Stimulated activated naive CD4-positive, alpha-beta T cell treated with Interleukin-2 at 50 U/mL for 16 hours (primary cell): ENCODE measurements at places on chromosomes 12 and 14.
A peak's percentile ranks its signal among the peaks of the same experiment; 100 is the strongest.

- no peak for DNase-seq
Observed at GRCh38 chr12:64103825-64104740, 118.0 kb downstream of the KICS2 start.

DNA sequence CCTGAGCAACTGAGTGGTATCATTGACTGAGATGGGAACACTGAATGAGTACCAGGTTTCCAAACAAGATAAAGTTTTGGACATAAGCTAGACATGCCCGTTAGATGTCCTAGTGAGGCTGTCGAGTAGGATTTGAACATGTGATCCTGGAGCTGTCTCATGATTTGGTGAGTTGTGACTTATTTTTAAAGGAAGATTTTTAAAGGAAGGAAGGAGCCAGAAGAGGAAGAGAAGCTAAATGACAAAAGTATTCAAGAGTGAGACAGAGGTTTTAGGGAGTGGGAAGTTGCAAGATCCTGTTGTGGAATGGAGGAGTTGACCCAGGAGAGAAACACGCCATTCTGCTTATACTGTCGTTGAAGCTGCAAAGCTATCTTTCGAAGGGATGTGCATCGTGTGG is 82.1 kb downstream of the SAMD4A start:
- no peak for DNase-seq

- DNase-seq = peak; percentile 52
Observed at GRCh38 chr14:61695695-61696527, 598 bp downstream of the HIF1A start.

DNA sequence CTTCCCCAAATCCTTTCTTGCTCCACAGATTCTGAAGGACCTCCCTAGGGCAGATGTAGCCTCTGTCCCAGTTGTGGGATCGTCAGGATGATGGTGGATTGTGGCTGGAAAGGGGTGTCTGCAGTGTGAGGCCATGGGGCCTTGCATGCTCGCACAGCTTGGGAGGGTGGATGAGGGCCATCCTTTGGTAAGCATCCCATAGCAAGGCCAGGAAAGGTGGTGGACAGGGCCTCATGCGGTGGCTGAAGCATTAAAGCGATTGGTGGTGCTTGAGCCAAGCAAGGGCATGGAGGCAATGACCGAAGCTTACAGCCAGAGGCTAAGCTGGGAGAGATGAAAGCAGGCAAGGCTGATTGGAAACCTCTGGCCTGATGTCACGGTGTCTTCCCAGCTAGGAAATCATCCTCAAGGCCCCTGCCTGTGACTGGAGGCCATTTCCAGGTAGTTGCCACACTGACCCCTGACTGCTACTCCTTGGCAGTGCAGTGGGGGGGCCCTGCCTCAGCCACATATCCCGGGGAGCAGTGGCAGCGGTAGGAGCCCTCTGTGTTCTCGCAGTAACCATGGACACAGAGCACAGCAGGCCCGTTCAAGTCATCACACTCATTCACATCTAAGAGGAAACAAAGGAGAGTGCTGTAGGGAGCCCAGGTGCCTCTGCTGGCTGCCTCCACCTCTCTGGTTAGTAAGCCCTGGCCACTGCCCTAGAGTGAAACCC is 7.0 kb downstream of the ISCA2 start:
- DNase-seq = no peak

- peak; percentile 41 for DNase-seq
Observed at GRCh38 chr12:14384783-14385638, 19.5 kb downstream of the ATF7IP start.

GRCh38 chr14:74008843-74009499 is 10.1 kb downstream of the ENTPD5 start:
- DNase-seq = no peak

DNA sequence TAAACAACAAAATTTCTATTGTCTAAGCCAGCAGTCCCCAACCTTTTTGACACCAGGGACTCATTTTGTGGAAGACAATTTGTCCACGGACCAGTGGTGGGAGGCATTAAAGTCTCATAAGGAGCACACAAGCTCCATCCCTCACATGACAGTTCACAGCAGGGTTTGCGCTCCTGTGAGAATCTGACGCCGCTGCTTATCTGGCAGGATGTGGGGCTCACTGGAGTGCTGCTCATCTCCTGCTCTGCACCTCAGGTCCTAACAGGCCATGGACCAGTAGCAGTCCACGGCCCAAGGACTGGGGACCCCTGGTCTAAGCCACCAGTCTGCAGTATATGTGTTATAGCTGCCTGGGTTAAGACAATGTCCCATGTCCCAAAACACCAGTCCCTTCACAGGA is 27.2 kb downstream of the VCPKMT start:
- DNase-seq = no peak

GRCh38 chr12:857611-858010 is 91.9 kb downstream of the RAD52 start:
- DNase-seq = no peak

DNA sequence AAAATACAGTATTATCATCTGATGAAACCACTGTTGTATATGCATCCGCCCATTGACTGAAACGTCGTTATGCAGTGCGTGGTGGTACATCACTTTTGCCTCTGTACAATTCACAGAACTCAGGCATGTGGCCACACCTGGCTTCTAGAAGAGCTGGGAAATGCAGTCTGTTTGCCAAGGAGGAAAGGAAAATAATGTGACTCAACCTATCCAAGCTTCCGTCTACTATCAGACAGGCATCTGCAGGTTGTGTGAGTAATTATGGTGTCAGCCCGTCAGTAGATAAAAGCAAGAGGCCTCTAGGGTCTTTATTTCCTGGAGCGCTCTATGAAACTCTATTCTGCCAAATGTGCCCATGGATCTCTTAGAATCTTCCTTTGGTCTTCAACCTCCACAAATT is 111.6 kb downstream of the BBS10 start:
- no peak for DNase-seq

GRCh38 chr14:74019408-74020137 is 424 bp downstream of the BBOF1 start:
- no peak for DNase-seq

- DNase-seq = no peak
Observed at GRCh38 chr14:98219638-98220037, 1052.4 kb downstream of the BCL11B start.

- DNase-seq = no peak
Observed at GRCh38 chr14:83153081-83153480, 1619.4 kb upstream of the SEL1L start.

- DNase-seq = peak; percentile 10
Observed at GRCh38 chr12:48296586-48297282, 54.0 kb downstream of the ZNF641 start.

- DNase-seq = no peak
Observed at GRCh38 chr12:91778091-91778832, 367.4 kb downstream of the BTG1 start.

DNA sequence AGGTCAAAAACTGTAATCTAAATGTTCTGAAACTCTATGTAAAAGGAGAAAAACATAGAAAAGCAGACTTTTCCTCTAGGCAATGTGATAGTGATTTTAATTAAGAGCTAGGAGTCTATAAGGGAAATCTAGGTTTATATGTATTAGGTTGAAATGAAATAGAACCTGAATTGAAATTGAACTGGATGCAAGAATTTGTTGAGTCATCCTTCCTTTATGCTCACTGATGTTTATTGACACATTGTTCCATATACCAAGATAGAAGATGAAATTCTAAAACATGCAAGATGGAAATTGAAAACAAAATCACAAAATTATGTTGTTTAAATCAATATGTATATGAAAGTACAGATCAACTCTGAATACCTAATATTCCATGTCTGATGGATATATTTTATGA is 170.4 kb upstream of the FLRT2 start:
- no peak for DNase-seq

DNA sequence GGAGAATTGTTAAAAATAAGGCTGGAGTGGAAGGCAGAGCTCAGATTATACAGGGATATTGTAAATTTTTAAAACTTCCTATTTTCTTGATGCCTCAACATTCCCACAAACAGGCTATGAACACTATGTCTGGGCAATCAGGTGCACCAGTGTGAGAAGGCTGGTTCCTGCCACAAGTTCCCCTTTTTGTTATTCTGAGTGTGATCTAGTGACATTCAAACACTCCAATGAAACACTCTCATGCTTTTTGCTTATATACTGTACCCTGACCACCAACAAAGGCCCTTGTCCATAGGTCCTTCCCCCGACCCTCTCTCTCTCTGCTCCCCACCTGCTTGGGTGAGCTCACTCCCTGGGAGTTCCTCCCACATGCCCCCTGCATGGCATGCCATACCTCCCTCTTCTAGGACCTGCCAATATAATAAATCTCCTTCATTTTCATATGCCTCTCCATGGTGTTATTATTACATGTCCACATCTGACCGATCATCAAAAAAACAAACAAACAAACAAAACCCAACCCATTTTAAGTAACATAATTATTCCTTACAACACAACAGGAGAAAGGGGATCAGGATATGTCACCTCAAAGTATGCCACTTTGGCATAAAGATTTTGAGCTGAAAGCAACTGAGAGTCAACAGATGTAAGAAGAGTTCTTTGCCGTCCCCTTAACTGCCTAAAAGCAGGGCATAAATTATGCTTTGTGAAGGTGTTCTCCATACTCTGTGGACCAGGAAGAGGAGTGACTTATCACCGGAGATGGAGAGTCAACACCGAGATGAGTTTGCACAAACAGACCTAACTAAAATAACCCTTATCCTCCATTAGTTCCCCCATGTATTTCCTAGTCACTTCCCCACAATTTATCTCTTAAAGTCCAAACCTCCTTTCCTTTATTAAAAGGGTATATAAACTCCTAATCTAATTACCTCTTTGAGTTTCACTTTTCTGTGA is 42.5 kb upstream of the CATSPERB start:
- DNase-seq = no peak

DNA sequence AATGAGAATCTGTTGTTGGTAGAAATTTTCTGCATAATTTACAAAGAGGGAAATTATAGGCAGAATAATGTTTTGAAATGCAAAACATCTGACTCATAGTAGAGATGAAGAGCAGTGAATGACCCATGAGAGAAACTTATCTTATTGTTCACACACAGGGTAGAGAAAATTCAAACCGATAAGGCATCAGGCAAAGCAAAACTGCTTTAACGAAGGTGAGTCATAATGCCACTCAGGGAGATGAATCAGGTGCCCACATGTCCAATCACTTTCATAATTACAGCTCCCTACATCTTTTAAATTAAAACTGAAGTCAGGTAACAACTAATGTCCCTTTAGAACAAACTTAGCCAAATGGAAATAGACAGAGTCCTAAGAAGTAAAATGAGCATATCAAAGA is 265.6 kb upstream of the GARIN6 start:
- no peak for DNase-seq

GRCh38 chr14:94021416-94022157 is 4.6 kb upstream of the OTUB2 start:
- DNase-seq = peak; percentile 22

- no peak for DNase-seq
Observed at GRCh38 chr14:91843437-91843836, 23.9 kb downstream of the TC2N start.

DNA sequence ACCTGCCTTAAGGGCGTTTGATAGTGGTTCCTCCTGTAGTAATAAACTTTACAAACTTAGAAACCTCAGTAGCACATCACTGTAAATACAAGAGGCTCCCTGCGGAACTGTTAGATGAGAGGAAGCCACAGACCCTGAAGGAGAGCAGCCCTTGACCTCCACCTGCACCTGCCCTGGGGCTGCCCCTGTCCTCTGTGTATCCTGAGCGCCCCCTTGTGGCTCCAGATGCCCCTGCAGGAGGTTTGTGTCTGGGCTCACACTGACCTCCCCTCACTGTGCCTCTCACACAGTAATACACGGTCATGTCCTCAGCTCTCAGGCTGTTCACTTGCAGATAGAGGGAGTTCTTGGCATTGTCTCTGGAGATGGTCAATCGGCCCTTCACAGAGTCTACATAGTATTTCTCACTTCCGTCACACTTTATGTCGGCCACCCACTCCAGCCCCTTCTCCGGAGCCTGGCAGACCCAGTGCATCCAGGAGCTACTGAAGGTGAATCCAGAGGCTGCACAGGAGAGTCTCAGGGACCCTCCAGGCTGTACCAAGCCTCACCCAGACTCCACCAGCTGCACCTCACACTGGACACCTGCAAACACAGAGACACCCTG is 1059.8 kb downstream of the TMEM121 start:
- peak; percentile 45 for DNase-seq

GRCh38 chr12:12804011-12804410 is 9.1 kb upstream of the DDX47 start:
- DNase-seq = no peak

DNA sequence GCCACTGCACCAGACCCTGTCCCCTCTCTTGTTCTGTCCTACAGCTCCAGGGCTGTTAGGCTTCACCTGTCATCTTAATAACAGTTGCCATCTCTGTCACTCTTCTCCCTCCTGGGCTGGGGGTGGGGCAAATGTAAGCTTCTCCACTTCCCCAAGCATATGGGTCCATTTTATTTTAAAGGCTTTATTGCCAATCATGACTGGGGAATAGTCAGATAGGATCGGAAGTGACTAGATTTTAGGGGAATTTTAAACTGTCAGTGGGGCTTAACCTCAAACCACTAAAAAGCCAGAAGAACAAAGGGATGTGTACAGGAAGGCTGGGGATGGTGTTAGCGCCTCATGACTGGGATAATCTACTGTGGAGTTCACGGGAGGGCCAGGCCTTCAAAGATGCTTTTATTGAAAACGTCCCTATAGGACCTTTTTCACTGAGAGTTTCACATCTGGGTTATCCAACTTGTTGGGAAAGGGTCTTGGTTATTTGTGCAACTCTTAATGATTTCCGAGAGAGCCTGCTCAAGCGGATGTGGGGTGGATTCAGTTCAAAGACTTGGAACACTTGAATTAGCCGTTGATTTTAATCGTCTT is 41.6 kb downstream of the CHST11 start:
- peak; percentile 9 for DNase-seq

- no peak for DNase-seq
Observed at GRCh38 chr14:100614803-100615202, 27.6 kb upstream of the BEGAIN start.

DNA sequence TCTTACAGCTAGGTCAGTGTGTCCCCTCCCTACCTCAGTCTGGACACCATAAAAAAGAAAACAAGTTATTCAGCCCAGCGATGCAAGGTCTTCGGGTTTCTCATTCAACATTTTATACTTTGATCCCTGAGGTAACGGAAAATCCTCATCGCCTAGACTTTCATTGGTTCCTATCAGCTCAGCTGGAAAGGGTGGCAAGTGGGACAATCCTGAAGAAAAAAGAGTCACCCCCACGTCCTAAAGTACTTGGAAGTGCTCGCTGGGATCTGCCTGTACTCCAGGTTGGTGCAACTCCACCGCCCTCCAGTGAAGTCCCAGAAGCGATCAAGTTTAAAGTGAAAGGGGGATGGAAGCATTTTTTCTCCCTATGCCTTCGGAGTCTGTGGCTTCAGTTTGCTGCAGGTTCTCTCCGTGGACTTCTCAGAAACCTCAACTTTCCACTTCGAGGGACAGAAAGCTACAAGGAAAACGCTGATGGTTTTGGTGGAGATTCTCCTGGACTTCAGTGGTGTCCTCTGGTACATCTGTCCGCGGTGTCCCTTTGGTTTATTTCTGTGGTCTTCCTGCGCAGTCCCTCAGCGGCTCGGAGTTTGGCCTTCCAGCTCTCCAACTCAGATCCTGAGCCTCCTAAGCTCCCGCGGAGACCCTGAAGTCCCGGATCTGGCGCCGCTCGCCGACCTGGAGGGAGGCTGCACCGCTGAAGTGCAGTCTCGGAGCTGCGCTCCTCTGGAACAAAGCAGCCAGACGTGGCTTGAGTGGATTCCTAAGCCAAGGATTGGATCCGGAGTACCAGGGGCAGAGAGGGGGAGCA is 1.8 kb upstream of the LRFN5 start:
- no peak for DNase-seq

GRCh38 chr12:92140896-92141536 is 4.6 kb downstream of the BTG1 start:
- DNase-seq = no peak

- DNase-seq = no peak
Observed at GRCh38 chr12:52657250-52657902, 5.4 kb upstream of the KRT2 start.

GRCh38 chr12:4117386-4118016 is 156.1 kb upstream of the CCND2 start:
- DNase-seq = no peak
